Muscle of back (tissue), 13 donors: ENCODE measurements at places on chromosomes 2 and 18. TPM values are rescaled to one million over a fixed set of nuclear protein-coding genes. Genes with fewer than 3 reads are reported as not detected.

Gene ARHGAP28
- 27.3 TPM for polyA plus RNA-seq

Gene MGAT4A
- 3.5 TPM for polyA plus RNA-seq

DNA sequence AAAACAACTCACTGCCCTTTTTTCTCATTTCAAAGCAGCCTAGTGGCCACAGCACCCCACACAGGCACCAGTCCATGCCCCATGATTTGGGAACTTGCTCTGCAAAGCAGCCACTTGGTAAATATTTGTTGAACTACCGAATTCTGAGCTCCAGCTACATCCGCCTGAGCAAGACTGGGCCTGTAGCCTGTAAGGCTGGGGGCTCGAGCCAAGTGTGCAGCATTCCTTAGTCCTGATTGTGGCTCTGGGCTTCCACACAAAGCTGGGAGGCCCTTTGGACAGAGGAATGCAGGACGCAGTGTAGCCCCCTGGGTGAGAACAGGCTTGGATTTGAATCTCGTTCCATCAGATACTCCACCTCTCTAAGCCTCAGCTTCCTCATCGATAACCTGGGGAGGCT lies 88.4 kb downstream of the ACTR2 start:
- DNase-seq, result peak; percentile 79

DNA sequence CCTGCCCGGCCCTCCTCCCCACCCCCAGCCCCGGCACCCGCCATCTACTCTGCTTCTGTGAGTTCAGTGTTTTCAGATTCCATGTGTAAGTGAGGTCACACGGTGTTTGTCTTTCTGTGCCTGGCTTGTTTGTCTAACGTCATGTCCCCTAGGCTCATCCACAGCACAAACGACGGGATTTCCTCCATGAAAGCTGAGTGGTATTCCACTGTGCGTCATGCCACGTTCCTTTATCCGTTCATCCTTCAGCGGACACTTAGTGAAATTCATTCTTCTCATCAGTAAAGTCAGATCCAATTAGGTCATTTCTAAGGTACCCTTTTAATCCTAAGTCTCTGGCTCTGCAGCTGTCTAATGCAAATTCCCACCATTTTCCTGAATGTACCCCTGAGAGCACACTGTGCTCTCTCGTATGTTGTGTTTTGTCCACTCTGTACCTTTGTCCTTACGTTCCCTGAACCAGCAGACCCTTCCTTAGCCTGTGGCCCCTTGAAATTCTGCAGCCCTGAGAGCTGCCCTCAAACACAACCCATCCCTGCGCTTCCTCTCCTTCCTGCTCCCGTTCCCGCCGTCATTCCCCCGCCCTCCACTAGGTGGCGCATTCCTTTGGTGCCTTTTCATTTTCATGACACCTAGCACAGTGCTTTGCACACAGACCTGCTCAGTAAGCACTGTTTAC lies 44.1 kb downstream of the TRAPPC12 start:
- peak; percentile 38 for DNase-seq

DNA sequence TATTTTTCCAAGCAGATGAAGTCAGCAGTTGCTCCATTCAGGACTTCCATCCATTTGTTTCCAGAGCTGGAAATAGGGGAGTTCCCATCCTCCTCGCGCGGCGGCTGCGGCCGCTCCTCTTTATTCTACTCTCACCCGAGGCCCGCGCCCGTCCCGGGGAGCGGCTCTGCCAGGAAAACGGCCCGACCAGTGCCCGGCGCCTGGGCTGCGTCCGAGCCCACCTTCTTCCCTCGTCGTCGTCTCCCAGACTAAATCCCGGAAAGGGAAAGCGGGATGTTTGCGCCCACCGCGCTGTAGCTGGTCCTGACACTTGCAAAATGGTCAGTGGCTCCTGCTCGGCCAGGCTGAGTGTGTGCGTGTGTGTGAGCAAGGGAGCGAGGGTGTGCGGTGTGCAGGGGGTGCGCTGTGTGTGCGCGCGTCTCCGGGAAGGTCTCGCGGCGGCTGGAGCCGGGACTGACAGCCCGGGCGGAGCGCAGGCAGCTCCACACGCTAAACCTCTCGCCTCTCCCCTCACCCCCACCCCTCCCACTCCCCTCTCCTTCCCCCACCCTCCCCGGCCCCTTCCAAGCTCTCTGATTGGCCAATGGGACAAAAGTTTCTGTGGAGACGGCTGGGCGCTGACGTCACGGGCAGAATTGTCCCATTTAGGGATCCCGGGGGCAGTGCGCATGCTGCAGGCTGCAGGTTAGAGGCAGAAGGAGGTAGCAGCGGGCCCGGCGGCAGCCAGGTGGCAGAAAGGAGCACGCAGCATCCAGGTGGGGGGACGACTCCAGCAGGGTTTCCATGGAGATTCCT lies at the start of gene NOL4:
Gene NOL4, minus strand, starts transcription at position 491 of the 795 bp plus-strand sequence. CDS start 1,660 bp downstream, outside the sequence.
- DNase-seq, result no peak

GRCh38 chr18:74682991-74683297 lies 85.3 kb downstream of the ZNF407 start:
- DNase-seq, result peak; percentile 7
